ENCODE measurements at places on chromosomes 3 and 15. TPM values are rescaled to one million over a fixed set of nuclear protein-coding genes. Genes with fewer than 3 reads are reported as not detected.
A peak's percentile ranks its signal among the peaks of the same experiment; 100 is the strongest.

The TM4SF4 gene
- not detected for total RNA-seq

- H3K4me3 ChIP-seq: no peak overlapping the region
- no peaks in the 10 kb centered on the region for H3K4me1 ChIP-seq
- no peak overlapping the region for H3K27ac ChIP-seq
- no peak for DNase-seq
Measured at GRCh38 chr15:99764522-99764921, 31.3 kb upstream of the LYSMD4 start.

DNA sequence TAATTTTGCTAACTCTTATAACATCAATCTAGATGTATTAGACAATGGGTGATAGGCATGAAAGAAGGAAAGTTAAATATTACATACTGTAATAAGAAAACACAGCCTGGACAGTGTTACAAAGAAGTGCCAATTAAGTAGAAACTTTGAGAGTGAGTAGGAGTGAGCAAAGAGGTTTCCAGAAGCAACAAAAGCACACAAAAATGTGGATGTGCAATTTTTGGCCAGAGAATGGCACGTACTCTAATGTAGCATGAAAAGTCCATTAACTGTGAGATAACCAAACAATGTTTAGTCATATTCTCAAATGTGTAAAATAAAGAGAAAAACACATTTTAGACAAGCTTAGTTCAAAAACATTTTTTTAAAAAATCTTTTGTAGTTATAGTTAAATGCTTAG is 567.3 kb downstream of the ROBO1 start:
- H3K4me3 ChIP-seq: no peak overlapping the region
- H3K36me3 ChIP-seq: no peaks in the 10 kb centered on the region
- no peaks in the 10 kb centered on the region for H3K4me1 ChIP-seq
- no peak for DNase-seq
- H3K27me3 ChIP-seq: no peaks in the 10 kb centered on the region

DNA sequence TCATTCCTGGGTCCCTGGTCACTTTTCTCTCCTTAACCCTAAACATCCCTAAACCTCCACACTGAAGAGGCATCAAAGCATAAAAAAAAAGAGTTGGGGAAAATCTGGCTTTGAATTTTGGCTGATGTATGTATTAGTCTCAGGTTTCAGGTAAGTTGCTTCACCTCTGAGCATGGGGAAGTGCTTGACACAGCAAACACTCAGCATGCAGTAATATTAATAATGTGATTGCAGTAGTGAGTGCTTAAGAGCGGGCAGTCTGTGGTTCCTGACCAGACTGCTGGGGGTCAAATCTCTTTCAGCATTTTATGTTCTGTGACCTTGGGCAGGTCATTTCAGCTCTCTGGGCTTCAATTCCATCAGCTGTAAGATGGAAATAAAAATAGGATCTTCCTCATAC is 467.9 kb downstream of the SOX2 start:
- no peaks in the 10 kb centered on the region for H3K27me3 ChIP-seq
- no peak for DNase-seq
- H3K4me1 ChIP-seq: no peaks in the 10 kb centered on the region
- no peaks in the 10 kb centered on the region for H3K36me3 ChIP-seq
- H3K27ac ChIP-seq: no peak overlapping the region
- no peak overlapping the region for H3K4me3 ChIP-seq

GRCh38 chr3:179233043-179233442 is 17.9 kb downstream of the KCNMB3 start:
- peaks cover 22% of the 10 kb centered on the region for H3K36me3 ChIP-seq
- no peak overlapping the region for H3K27ac ChIP-seq
- H3K4me3 ChIP-seq: no peak overlapping the region
- H3K4me1 ChIP-seq: no peaks in the 10 kb centered on the region

DNA sequence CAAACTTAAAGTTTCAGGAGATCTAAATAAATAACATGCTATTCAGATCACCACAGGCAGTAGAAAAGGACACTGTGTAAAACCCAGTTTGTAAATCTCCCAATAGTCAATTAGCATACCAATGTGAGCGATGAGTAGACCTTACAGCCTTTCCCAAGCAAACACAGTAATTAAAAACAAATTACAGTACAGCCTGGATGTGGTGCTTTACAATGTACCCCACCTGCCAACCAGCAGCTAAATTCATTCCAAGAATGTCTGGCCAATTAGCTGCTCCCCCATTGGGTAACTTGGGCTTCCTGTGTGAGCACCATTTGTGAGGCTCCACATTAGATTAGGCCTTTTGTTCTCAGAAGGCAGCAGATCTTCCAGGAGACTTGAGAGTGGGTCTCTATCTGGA is 635.0 kb downstream of the TBL1XR1 start:
- H3K27me3 ChIP-seq: no peaks in the 10 kb centered on the region
- no peak overlapping the region for H3K4me3 ChIP-seq
- no peak overlapping the region for H3K27ac ChIP-seq
- no peak for DNase-seq

The GOLGA8H gene
- 0.35 TPM for total RNA-seq

DNA sequence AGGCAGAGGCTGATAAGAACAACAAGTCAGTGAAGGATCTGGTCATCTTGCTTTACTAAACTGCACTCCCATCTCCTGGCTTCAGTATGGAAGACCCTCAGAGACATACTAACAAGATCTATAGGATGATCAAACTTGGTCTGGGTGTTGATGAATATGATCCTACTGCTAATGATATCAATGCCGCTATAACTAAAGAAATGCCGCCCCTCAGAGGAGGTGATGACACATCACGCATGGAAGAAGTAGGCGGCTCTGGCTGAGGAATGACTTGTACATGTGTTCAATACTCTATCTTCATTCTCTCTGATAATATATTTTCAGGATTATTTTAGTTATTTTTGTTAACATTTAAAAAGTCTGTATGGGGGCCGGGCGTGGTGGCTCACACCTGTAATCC is 17.5 kb upstream of the EIF2B5 start:
- no peak for DNase-seq
- no peaks in the 10 kb centered on the region for H3K27me3 ChIP-seq
- no peaks in the 10 kb centered on the region for H3K4me1 ChIP-seq
- H3K4me3 ChIP-seq: no peak overlapping the region
- H3K36me3 ChIP-seq: no peaks in the 10 kb centered on the region

GRCh38 chr3:43949594-43949993 is 258.9 kb downstream of the ABHD5 start:
- peaks cover 6% of the 10 kb centered on the region for H3K4me1 ChIP-seq
- peaks cover 3% of the 10 kb centered on the region for H3K27me3 ChIP-seq
- DNase-seq: no peak

GRCh38 chr3:71119171-71119570 is 464.4 kb downstream of the FOXP1 start:
- no peaks in the 10 kb centered on the region for H3K36me3 ChIP-seq
- DNase-seq: no peak
- H3K4me3 ChIP-seq: no peak overlapping the region
- H3K27ac ChIP-seq: peak overlapping the region; percentile 37

DNA sequence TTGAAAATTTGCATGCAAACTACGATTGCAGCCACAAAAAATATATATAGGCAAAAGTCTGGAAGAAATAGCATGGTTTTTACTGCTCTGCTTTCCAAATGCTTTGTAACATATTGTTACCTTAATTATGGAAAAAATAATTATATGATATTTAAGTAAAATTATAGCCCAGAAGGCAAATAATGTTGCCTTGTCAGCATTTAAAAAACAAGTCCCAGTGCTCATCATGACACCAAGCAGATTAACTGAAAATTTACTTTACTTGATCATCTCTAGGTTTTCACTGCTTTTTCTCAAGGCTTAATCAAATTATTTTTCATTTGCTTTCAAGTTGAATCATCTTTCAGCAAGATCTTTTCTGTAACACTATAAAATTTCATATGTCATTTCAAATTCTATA is 262.9 kb downstream of the ZMAT3 start:
- no peak for DNase-seq
- no peaks in the 10 kb centered on the region for H3K36me3 ChIP-seq
- H3K4me3 ChIP-seq: no peak overlapping the region
- H3K27me3 ChIP-seq: no peaks in the 10 kb centered on the region
- no peak overlapping the region for H3K27ac ChIP-seq
- no peaks in the 10 kb centered on the region for H3K4me1 ChIP-seq

GRCh38 chr15:85443593-85444087 is 63.2 kb downstream of the AKAP13 start:
- no peak for DNase-seq
- peaks cover 48% of the 10 kb centered on the region for H3K4me1 ChIP-seq
- peak overlapping the region; percentile 32 for H3K27ac ChIP-seq
- no peaks in the 10 kb centered on the region for H3K27me3 ChIP-seq
- H3K4me3 ChIP-seq: no peak overlapping the region

The LXN gene
- total RNA-seq: 7.3 TPM

DNA sequence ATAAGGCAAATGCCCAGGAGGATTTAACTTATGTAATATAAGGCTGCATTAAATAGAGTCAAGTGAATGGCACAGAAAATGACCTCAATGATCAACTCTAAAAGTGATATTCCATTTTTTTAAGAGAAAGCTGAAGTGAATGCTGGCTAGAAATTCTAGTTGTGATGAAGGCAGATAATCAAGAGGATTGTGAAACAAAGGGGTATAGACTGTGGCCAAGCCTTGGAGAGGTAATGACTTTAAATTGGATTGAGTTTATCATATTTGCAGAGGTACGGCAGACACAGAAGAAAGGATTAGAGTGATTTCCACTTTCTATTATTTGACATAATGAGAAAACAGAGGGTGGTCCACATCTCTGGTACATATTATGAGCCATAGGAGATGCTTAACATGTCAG is 269.2 kb downstream of the MECOM start:
- no peaks in the 10 kb centered on the region for H3K27me3 ChIP-seq
- H3K4me1 ChIP-seq: no peaks in the 10 kb centered on the region

DNA sequence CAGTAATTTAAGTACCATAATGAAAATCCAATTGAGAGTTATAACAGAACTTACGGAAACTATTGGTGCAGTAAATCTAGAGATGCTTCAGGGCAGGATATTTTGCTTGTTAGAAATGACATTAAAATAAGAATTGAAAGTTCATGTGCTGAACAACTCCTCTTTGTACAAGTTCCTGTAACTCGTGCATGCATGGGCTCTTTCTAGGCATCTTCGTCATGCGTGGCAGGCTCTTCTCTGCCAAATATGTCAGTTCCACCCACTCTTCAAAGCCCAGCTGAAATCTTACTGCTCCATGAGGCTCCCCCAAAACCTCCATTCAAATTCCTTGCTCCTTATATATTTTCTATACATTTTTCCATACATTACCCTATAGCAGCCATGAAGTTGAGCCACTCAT is 48.7 kb downstream of the FBN1 start:
- no peak for DNase-seq
- H3K4me3 ChIP-seq: no peak overlapping the region
- no peak overlapping the region for H3K27ac ChIP-seq

- peaks cover 67% of the 10 kb centered on the region for H3K4me1 ChIP-seq
- H3K36me3 ChIP-seq: no peaks in the 10 kb centered on the region
- no peaks in the 10 kb centered on the region for H3K27me3 ChIP-seq
- no peak overlapping the region for H3K4me3 ChIP-seq
- H3K27ac ChIP-seq: no peak overlapping the region
Measured at GRCh38 chr3:127000119-127000518, 17.2 kb downstream of the PLXNA1 start.

DNA sequence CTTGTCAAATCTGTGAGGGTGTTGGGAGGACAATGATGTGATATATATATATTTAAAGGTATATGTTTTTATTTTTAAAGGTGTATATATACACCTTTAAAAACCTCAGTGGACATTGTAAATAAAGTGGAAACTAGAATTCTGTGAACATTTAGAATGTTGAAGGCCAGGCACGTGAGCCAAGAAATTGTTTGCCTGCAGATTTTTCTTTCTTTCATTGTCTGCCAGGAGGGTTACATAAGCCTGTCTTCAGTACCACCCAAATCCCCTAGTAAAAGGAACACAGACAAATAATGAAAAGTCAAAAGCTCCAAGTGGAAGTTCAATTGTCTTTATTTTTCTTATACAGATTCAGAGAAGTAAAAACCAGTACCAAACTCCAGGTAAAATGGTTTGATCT is 42.4 kb downstream of the TM4SF4 start:
- no peaks in the 10 kb centered on the region for H3K4me1 ChIP-seq
- no peak overlapping the region for H3K27ac ChIP-seq
- no peak overlapping the region for H3K4me3 ChIP-seq
- peaks cover 22% of the 10 kb centered on the region for H3K36me3 ChIP-seq

DNA sequence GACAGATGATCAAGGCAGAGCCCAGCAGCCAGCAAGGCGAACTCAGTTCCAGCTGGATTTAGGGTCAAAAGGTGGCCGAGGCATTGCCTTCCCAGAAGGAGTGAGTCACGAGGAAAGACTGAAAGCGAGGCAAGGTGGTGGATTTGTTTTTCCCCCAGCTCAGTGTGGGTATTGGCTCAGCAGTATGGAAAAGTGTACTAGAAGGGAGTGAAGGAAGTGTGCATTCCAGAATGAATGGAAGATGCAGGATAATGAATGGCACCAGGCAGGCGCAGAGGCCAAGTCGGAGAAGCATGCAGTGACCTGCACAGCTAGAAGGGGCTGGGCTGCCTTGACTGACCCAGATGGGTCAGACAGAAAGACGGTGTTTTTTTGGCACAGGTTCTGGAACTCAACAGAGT is 46.3 kb downstream of the FOXP1 start:
- H3K4me3 ChIP-seq: no peak overlapping the region
- no peak overlapping the region for H3K27ac ChIP-seq
- DNase-seq: no peak
- no peaks in the 10 kb centered on the region for H3K27me3 ChIP-seq
- peaks cover 18% of the 10 kb centered on the region for H3K4me1 ChIP-seq

The TMEM207 gene
- total RNA-seq: not detected

The KNG1 gene
- total RNA-seq: not detected

- H3K4me1 ChIP-seq: peaks cover 9% of the 10 kb centered on the region
- H3K4me3 ChIP-seq: no peak overlapping the region
- H3K27me3 ChIP-seq: no peaks in the 10 kb centered on the region
- no peaks in the 10 kb centered on the region for H3K36me3 ChIP-seq
- DNase-seq: no peak
Measured at GRCh38 chr3:46423588-46423987, 16.5 kb downstream of the CCRL2 start.

- H3K4me3 ChIP-seq: no peak overlapping the region
- no peak overlapping the region for H3K27ac ChIP-seq
- no peaks in the 10 kb centered on the region for H3K4me1 ChIP-seq
- DNase-seq: no peak
- no peaks in the 10 kb centered on the region for H3K27me3 ChIP-seq
Measured at GRCh38 chr15:94526071-94526689, 294.8 kb downstream of the MCTP2 start.

The ATP13A4 gene
- not detected for total RNA-seq
